T47D (cell line): ENCODE measurements at places on chromosomes 1 and 21.
A peak's percentile ranks its signal among the peaks of the same experiment; 100 is the strongest.

- no peak for DNase-seq
These were observed 125.3 kb downstream of the DISP1 start for GRCh38 chr1:222940095-222940494.

GRCh38 chr1:204080163-204080903 is 7.4 kb downstream of the SOX13 start:
- DNase-seq = peak; percentile 97

GRCh38 chr1:54132495-54132894 is 20.3 kb downstream of the CDCP2 start:
- DNase-seq = no peak

- no peak for DNase-seq
These were observed 21.4 kb downstream of the WNT4 start for GRCh38 chr1:22121421-22121911.

DNA sequence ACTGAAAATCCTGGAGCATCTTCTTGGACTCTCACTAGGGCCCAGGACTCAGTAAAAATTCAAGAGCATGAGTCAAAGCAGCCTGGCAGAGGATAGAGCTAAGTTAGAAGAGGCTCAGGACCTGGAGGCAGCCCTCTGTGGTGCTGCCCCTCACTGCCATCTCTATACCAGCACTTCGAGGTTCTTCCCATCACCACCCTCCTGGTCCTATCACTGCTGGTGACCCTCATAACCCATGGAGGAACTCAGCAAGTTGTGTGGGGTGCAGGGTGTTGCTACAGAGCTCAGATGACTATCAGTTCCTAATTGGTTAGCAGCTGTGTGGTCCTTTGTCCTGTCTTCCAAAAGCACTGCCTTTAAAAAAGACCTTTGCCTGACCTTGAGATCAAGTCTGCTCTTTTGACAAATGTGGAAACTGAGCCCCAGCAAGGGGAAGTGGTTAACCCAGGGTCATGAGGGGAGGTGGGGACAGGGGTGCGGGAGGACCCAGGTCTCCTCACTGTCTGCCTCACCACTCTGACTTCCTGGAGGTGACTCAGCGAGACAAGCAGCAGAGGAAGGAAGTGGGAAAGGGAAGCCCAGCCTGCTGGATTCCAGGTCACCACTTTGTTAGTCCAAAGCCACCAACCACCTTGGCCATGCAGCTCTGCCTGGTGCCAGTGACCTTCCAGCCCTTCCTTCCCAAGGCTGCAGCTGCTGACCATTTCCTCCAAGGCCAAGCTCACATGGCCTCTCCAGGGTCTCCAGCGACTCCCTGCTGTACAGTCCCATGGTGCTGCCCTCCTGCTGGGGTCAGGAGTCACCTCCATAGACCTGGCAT is 199.4 kb upstream of the EDN2 start:
- DNase-seq = no peak

GRCh38 chr1:113760102-113761080 is 1.1 kb upstream of the PHTF1 start:
- DNase-seq = no peak

GRCh38 chr1:14310476-14310875 is 288.0 kb upstream of the KAZN start:
- no peak for DNase-seq

DNA sequence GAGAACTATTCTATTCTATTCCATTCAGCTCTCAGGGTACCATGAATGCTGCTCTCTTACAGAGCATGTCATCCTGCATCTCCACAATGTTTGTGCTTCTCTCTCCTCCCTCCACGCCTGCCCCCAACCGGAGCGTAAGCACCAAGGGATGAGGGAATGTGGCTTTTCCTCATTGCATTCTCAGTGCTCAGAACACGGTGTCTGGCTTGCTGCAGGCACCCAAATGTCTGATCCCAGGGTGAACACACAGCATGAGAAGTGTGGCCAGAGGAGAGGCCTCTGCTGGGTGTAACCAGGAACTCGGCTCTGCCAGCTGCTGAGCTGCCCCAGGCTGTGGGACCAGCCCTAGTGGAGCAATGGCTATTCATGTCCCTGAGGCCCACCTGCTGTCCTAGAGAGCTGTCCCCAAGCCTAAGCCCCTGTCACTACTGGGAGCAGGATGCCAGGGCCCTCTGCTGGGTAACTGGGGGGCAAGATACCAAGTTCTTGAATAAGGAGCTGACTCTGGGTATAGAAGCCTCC is 38.3 kb downstream of the OLFML2B start:
- no peak for DNase-seq

DNA sequence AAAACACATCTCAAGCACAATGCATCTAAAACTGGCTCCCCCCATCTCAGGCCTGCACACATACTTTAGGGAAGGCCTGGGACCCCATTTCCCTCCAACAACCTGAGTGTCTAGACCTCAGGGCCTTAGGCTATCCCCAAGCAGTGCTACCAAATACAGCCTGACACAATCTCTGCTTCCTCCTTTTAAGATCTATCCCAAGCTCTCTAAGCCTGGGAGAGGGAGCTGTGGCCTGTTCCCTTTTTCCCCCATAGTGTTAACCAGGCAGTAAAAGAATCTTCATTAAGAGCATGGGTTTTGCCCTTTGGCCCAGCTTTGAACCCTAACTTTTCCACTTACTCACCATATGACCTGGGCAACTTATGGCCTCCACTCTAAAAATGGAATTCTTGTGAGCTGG is 10.8 kb upstream of the COL8A2 start:
- DNase-seq = no peak

GRCh38 chr1:60889709-60890108 is 192.7 kb upstream of the NFIA start:
- no peak for DNase-seq

- DNase-seq = no peak
These were observed 55.1 kb downstream of the OVGP1 start for GRCh38 chr1:111372336-111372965.

DNA sequence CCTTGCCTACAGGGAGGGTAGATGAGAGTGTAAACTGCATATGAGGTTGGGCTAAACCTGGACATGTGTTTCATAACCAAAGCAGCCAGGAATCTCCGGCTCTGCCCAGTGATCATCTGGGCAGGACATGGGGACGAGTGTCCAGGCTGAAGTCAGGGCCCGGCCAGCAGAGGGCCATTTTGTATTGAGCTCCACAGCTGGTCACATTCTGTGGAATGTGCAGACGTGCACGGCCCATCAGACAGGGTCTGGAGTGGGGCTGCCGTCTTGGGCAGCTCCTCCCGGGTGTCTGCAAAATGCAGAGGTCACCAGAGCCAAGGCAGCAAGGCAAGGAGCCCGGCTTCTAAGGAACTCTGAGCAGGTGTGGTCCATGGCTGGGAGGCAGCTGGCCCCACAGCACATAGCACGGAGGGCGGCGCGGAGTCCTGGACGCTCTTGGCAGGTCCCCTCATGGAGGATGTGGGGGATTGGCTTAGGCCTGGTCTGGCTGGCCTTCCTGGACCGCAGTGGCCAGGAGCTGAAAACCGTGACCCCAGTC is 6.2 kb downstream of the LRRC3 start:
- DNase-seq = peak; percentile 58

GRCh38 chr21:16084776-16085364 is 355.1 kb downstream of the USP25 start:
- DNase-seq = no peak

GRCh38 chr1:107252271-107252670 is 111.4 kb downstream of the NTNG1 start:
- DNase-seq = no peak
